ENCODE measurements at places on chromosomes 4 and X.

GRCh38 chrX:154495472-154495922, 5.1 kb upstream of the SLC10A3 start:
- no peak for DNase-seq

DNA sequence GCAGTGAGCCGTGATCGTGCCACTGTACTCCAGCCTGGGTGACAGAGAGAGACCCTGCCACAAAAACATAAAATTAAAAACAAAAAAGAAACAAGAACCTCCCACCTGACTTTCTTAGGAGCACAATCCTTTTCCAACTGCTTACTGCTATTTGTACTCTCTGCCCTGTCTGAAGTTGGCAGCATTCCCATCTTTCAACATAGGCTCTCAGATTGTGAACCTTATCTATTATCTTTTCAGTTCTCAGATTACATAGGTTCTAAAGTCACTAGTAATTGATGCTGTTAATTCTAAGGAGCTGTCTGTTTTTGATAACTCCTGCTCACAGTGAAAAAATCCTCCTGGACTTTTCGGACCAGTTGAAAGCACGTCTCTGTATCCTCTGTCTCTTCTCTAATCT, 812.2 kb upstream of the CT83 start:
- no peak for DNase-seq

DNA sequence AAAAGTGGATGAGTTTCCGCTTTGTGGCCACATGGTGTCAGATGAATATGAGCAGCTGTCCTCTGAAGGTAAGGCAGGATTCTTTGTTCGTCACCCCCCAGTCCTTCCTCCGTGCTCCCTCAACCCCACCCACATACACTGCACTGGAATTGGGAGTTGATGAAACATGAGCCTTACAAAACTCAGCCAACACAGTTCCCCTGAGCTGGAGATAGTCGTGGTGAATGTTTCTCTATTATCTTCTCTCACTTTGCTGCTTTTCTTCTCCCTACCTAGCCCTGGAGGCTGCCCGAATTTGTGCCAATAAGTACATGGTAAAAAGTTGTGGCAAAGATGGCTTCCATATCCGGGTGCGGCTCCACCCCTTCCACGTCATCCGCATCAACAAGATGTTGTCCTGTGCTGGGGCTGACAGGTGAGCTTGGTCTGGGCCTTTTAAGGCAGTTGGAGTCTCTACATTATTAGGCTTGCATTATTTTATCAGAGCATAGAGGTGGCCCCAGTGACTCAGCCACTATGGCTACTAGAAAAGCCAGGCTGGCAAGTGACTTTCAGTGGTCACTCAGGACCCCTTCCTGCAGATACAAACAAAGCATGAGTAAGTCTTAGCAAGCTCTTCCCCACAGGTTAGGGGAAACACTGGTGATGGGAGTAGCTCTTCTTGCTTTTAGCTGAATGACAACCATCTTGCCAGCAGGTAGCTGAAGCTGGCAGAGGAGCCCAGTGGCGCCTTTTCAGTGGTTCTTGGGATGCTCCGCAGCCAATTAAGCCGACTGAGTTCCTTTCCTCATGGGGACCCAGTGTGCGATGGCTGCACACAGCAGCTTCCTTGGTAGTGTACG, 1.6 kb downstream of the RPL10 start:
- DNase-seq = no peak

- DNase-seq = no peak
Observed at GRCh38 chr4:32117693-32118092, 1397.5 kb downstream of the PCDH7 start.

GRCh38 chrX:44099366-44099765, 126.2 kb upstream of the NDP start:
- DNase-seq = no peak
